Foreskin fibroblast (primary cell): ENCODE measurements at places on chromosomes 2 and 18.

- no peak for DNase-seq
Measured at GRCh38 chr2:101327863-101328394, 19.4 kb upstream of the RNF149 start.

DNA sequence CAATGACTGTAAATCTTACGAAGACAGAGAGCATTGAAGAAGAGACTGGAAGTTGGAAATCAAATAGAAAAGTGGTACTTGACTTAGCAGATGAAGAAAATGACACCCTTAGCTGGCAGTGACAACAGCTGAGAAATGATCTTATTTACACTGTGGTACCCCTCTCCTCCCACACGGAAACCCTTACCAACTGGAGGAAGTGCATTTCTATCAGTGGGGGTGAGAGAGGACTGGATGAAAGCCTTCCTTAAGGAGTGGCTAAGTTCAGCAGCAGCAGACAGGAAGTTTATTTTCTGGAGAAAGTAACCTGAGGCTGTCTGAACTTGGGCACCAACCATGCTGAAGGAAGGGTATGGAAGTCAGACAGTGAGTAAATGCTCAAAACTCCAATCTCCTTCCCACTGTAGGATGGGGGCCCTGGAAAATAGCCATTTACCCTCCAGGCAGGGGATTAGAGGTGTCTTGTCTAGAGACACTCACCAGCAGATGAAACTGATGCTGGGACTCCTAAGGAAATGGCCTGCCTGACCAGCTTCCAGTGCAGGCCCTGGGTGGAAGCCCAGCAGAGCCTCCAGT lies 160.2 kb upstream of the NCK2 start:
- DNase-seq: no peak

- DNase-seq: no peak
Measured at GRCh38 chr18:9421901-9422327, 53.4 kb upstream of the RALBP1 start.

DNA sequence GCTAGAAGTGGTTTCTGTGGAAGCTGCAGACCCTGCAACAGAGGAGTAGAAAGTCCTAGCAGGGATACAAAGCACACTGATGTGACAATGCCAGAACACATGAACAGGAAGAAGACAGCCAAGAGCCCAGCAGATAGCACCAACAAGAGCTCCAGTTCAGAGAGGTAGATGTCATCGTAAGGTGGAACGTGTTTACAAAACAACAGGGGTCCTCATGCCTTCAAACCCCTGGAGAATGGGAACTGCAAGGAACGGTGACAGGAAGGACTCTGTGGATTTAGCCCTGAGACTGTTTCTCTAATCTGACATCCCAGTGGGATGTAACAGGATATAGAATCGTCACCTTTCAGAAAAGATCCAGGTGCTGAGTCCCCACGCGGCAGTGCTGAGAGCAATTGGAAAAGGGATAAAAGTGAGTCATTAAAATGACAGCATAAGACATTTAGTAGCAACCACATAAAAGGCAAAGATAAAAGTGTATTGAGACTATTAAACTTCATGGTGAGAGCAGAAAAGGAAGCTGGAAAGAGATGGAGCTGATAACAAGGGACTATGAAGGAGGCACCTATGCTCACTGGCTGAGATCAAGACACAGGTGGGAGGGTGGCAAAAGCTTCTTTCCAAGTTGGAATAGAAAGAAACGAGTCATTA lies 195.2 kb downstream of the FBXO15 start:
- DNase-seq: no peak

- DNase-seq: no peak
Measured at GRCh38 chr2:42339191-42339912, 21.7 kb downstream of the COX7A2L start.

- DNase-seq: peak; percentile 72
Measured at GRCh38 chr2:174614261-174614660, 16.7 kb upstream of the WIPF1 start.

DNA sequence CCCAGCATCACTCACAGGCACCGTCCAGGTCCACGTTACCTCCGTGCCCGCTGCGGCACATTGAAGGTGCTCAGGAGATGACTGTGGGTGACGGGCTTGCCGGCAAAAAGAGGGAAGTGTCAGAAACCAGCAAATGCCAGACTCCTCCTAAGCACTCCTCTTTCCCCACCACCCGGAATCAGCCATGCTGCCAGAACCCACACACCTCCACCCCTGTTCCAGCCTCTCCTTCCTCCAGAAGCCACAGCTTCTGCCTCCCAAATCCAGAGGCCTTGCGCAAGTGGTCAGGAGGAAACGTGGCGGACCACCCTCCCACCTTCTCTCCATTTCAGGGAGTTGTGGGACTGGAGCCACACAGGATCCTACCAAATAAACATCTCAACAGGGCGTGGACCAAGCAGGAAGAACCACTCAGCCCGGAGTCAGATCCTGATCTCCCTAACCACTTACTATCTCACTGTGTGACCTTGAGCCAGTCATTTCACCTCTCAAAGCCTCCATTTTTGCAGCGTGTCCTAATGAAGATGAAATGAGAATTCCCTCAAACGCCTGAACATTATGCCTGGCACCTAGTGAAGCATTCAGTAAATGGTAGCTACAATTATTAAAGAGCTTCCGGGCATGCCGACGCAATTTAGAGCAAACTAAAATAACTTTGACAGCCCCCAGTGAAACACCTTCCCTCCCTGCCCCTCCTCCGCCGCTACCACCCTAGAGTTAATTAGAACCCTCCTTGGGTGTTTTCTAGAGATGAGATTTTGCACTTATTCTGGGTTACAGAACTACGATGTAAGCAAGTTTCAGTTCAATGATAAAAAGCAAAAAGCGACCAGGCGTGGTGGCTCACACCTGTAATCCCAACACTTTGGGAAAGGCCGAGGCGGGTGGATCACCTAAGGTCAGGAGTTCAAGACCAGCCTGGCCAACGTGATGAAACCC lies 32.9 kb downstream of the SMAD7 start:
- no peak for DNase-seq

DNA sequence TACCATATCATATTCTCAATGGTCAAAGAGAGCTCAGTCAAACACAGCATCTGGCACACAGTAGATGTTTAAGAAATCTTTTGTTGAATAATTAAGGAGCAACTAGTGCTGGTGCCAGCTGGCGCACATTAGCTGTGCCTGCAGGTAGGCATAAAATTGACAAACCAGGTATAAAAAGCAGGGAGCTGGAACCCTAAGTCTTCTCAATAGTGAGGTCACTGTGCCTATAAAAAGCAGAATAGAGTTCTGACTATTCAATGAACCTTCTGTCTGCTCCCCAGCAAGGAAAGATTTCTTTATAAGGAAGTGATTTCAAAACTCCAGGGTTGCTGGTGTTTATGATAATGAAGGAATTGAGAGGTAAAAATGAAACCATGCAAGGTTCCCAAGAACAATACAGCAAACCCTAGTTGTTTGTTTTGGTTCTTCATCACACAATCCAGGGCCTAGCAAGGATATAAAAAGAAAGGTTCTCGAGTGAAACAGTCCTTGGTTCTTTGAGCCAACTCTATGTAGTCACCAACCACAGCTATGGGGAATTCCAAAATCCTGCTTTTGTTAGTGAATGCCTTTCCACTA lies 76.1 kb downstream of the THADA start:
- DNase-seq: peak; percentile 92

DNA sequence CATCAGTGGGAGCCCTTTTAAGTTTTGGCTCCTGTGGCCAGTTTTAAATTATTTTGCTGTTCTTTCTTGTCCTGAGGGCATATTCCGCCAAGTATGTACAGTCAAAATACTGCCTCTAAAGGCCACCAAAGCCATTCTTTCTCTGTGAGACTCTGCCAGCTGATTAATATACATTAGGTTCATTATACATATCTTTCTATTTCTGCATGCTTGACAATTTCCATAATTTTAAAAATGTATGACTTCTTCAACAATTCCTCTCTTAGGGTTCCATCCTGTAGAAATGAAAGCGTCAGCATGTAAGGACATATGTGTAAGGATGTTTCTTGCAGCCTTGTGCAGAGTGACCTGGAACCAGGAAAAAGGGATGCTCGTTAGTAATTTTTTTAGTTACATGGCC lies 291.9 kb downstream of the PHLPP1 start:
- DNase-seq: no peak

- no peak for DNase-seq
Measured at GRCh38 chr2:168853471-168853870, 36.8 kb downstream of the SPC25 start.

DNA sequence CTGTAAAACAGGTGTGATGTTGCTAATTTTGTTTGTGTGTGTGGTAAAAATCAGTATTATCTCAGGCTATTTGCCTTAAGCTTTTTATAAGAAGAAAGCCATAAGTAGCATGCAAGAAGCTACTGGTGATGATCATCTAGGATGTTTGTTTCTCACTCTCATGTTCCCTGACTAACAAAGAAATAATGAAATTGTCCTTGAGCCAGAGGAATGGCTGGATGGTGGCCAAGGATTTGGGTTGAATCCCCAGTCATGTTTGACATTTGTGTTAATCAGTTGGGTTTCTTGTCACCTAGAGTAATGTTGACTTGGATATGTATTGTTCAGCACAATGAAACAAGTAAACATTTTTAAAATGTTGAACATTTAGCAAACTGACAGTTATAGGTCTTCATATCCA lies 496.8 kb upstream of the ZEB2 start:
- no peak for DNase-seq

GRCh38 chr2:150188177-150188576 lies 299.3 kb downstream of the RND3 start:
- no peak for DNase-seq

- DNase-seq: no peak
Measured at GRCh38 chr18:46360866-46361265, 256.7 kb downstream of the HAUS1 start.

DNA sequence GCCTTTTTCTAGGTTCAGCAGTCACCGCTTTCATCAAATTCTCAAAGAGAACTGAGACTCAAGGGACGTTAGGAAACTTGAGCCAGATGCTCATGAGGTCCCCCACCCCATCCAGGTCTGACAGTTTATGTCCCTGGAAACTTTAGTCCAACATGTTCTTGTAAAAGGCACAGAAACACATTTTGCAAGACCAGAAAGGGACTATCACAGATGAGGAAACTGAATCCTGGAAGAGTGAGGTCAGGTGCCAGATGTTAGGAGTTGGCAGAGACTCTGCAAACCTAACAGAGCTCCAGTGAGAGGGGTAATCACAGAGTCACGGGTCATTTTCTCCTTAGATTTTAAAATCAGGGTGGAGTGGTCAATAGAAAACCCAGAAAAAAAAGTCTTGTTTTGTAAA lies 76.6 kb downstream of the RDH14 start:
- DNase-seq: peak; percentile 70

DNA sequence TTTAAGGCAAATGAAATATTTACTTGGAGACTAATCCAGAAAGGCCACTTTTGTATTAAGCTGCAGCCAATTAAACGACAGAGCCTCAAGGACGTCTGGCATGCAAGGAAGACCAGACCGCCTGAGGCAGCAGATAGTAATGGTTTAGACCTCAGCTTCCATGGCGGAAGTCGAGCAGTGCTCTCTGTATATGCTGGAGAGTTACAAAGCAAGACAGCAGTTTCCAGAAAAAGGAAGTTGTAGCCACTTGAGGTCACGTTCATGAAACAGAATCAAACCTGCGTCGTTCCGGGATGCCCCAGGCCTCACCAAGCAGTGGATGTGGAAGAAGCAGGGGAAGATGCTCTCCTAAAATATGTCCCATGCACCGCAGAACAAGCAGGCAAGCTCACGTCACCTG lies 142.0 kb downstream of the PTGR3 start:
- no peak for DNase-seq

- DNase-seq: no peak
Measured at GRCh38 chr2:11133238-11133935, 21.9 kb upstream of the SLC66A3 start.

DNA sequence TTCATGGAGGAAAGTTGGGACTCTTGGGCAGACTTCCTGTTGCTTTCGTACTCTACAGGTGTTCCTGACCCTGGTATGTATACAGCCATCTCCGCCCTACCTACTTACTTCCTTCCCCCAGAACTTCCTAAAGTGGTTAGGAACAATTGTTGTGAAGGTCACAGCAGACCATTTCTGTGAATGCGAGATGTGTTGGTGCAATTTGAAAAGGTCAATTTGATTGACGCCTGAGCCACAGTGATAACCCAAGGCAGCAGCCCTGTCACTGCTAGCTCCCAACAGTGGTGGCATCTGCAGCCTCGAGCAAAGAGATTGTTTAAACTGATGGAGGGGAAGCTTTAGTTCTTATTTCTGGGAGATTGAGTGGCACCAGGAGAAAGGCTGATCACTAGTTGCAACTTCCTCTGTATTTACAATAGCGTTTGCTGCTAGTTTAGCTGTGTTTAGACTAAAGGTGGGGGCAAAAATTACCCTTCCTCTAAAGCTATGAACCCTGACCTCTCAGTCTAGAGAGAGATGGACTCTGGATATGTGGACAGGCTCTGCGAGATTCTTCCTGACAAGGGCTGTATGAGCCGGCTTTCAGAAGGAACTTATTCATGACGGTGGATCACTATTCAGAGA lies 78.3 kb upstream of the MAP4K3 start:
- DNase-seq: no peak

DNA sequence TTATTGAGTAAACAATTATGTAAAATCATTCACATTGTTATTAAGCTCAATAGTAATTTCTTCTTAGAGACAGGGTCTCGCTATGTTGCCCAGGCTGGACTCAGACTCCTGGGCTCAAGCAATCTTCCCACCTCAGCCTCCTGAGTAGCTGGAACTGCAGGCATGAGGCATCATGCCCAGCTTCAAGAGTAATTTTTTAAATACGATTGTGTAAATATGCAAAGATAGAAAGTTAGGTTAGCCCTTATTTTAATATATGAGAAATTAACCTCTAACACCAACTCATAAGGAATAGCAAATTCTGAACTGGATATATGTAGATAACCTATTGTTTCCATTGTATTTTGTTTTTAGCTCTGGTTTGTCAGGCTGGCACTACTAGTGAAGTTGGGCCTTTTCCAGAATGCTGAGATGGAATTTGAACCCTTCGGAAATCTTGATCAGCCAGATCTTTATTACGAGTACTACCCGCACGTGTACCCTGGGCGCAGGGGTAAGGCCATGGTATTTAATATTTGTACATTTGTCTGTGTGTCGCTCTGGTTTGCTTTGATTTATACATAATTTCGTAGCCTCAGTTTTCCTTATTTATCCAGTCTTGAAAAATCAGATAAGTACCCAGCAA lies 44.8 kb downstream of the TRAPPC12 start:
- DNase-seq: no peak

GRCh38 chr2:107824451-107825205 lies 2.1 kb upstream of the RGPD4 start:
- no peak for DNase-seq

- DNase-seq: no peak
Measured at GRCh38 chr2:29504746-29505145, 389.5 kb downstream of the CLIP4 start.

DNA sequence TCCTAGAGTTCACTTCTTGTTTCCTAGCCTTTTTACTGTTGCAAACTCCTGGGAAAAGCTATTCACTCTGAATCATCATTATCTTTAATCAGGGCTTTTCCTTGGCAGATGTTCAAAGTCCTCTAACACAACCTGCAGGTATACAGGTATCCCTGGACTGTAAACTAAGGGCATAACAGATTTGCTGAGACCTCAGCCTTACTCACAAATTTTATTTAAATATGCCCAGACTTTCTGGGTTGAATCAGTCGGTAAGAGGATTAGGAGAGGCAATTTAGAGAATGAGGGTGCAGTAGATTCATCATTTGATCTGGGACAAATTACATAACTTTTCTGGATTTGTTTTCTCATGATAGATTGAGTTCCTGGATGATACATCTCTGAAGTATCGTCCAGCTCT lies 217.8 kb upstream of the STON1 start:
- peak; percentile 29 for DNase-seq
